Lower leg skin (tissue), 4 donors: ENCODE measurements at places on chromosomes 6 and 20.
A peak's percentile ranks its signal among the peaks of the same experiment; 100 is the strongest.

GRCh38 chr6:15065261-15065989, 180.4 kb upstream of the JARID2 start:
- no peak for DNase-seq

- no peak for DNase-seq
These were observed 1225.5 kb upstream of the CITED2 start for GRCh38 chr6:140599916-140600315.

GRCh38 chr20:362271-363254, 15.7 kb downstream of the NRSN2 start:
- DNase-seq, result peak; percentile 84

DNA sequence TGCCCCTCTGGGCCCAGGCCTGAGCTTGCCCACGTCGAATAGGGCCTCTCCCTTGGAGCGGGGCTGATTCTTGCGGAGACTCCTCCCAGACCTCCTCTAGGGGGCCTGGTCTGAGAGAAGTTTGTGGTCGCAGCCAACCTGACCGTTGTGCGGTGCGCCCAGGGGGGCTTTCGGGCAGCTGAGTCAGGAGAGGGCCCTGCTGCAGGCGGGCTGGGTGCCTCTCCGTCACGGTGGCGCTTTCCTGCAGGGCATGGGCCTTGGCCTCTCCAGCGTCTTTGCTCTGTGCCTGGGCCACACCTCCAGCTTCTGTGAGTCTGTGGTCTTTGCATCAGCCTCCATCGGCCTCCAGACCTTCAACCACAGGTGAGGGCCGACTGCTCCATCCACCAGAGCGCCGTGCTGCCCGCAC, 12.9 kb downstream of the SLC17A9 start:
- DNase-seq, result no peak

GRCh38 chr20:16922834-16923233, 174.7 kb downstream of the OTOR start:
- no peak for DNase-seq

DNA sequence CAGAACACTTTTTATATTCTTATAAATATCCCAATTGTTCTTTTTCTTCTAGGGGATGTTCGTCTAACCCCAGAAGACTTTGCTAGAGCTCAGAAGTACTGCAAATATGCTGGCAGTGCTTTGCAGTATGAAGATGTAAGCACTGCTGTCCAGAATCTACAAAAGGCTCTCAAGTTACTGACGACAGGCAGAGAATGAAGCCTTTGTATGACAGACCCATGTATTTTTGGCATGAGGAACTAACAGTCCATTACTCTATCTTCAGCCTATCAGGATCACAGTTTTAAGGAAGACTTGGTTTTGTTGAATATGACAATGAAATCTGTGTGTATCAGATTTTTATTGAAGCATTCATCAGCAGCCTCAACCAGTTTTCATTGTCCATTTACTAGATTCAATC, 71.4 kb downstream of the VTA1 start:
- DNase-seq, result no peak

DNA sequence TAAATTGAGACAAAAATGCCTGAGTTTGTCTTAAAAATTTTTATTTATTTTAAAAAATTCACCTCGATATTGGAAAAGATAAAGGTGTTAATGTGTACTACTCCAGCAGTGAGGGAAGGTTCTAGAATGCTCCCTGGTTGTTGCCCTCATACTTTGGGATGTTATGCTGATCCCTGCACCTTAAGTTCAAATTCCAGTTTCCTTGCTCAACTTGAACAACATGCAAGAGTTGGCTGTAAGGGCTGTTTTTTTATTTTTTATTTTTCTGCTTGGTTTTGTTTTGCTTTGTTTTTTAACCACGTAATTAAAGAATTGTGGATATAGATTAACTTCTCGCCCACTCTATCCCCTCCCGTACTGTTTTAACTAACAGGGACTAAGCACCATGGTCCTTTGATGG, 158.7 kb upstream of the CITED2 start:
- DNase-seq, result no peak
